NCI-H446 (cell line): ENCODE measurements at places on chromosomes 1 and 21.

GRCh38 chr1:224253721-224254120 lies 70.7 kb downstream of the DEGS1 start:
- no peak for DNase-seq

GRCh38 chr1:161502641-161503393 lies 2.4 kb upstream of the FCGR2A start:
- DNase-seq = no peak

- no peak for DNase-seq
Measured at GRCh38 chr1:169624912-169625311, 5.0 kb downstream of the SELP start.

GRCh38 chr1:19980314-19980713 lies 896 bp upstream of the PLA2G2A start:
- DNase-seq = no peak

- DNase-seq = peak; percentile 17
Measured at GRCh38 chr1:68232289-68233148, at the start of gene WLS. Gene WLS, minus strand, starts transcription at chr1:68232523. Its CDS starts 224 bp downstream, at chr1:68232299.

DNA sequence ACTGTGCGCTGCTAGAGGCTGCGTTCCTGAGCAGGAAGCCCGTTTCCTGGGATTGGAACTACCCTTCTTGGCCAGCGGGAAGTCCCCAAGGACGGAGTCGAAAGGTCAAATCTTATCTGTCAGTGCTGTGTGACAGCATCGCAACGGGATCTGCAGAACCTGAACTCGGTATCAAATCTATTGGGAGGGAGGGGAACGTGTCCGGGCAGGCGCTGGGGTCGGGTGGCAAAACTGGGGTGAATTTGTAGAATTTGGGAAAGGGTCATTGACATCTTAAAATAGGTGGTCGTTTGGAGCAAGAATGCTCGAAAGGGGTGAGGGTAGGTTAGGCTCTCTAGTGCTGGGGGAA lies 725 bp upstream of the ARPC5 start:
- no peak for DNase-seq

DNA sequence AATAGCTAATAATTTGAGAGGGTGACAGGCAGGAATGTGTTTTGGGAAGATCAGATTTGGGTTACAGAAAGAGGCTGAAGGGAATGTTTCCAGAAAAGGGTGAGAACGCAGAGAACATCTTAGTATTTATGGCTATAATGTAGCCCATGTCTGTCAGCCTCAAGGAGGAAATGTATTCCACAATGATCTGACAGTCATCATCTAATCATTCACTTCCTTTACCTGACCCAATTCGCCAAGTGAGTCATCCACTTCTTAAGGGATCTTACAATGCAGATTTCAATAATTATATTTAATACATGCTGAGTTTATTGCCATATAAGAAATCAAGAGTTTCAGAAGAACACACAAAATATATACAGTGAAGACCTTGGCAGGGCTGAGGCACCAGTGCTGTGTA lies 10.8 kb downstream of the TRIM45 start:
- no peak for DNase-seq

DNA sequence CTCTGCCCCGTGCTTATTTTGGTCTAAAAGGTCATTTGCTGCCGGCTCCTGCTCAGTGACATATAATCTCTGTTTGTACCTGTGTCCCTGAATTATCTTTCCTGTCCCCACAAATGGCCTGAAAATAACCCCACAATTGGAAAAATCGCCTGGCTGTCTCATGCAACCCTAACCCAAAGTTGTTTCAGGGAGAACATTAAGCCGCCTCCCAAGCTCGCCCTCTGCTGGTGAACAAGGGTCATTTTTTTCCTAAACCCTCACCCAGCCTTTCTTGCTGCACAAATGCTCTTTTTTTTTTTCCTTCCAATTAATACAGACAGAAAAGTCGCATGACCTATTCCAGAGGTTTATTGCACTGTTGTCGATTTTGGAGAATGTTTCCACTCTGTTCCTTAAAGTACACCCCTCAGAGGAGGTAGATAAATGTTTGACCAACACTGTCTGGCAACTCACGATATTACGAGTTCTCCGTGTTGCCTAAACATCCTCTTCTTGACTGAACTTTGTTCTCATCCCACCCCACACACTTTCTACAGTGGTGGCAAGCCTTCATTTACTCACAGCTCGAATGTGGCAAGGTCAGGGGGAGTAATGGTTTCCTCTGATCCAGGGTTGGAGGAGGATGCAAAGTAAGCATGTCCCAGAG lies 148.7 kb downstream of the ZZZ3 start:
- DNase-seq = peak; percentile 82

- DNase-seq = no peak
Measured at GRCh38 chr1:174189428-174190062, 30.2 kb downstream of the RABGAP1L start.

- peak; percentile 71 for DNase-seq
Measured at GRCh38 chr1:232704694-232705680, 75.1 kb upstream of the SIPA1L2 start.

GRCh38 chr1:115068826-115069585 lies 20.3 kb downstream of the TSPAN2 start:
- no peak for DNase-seq

- peak; percentile 95 for DNase-seq
Measured at GRCh38 chr1:21308847-21309652, 18.8 kb upstream of the ECE1 start.

DNA sequence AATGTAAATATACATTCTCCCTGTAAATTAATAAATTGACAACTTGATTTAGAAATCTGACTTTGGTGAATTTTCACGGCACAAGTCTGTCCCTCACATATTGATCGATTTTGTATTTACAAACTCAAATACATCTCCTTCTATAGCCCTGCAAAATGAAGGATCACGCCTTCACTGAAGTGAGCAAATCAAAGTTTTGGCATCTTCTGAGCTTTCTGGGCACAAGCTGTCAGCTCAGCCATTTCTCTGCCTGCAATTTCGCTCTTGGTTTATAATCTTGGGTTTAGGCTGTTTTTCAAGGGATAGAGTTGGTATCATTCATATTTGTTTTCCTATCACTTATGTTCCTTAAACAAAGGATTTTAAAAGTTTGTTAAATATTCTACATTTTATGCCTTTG lies 25.8 kb downstream of the ANP32E start:
- peak; percentile 90 for DNase-seq

GRCh38 chr1:38123356-38124135 lies 77.0 kb upstream of the POU3F1 start:
- no peak for DNase-seq

DNA sequence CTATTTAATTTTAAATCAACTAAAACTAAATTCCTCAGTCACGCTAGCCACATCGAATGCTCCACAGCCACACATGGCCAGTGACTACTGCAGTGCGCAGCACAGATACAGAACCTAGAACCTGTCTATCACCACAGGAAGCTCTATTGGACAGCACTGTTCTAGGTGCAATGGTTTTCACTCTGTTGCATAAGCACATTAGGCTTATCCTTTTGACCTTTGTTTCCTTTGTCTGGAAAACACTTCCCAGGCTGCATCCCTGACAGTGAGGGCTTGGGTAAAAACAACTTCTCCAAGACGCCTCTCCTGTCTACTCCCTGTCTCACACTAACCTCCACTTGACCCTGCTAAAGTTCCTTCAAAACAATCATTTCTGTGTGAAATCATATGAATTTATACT lies 33.6 kb upstream of the RAP1GAP start:
- no peak for DNase-seq
